Mesenteric fat pad (tissue), 1 donor: ENCODE measurements at places on chromosomes 2 and 18. TPM values are rescaled to one million over a fixed set of nuclear protein-coding genes. Genes with fewer than 3 reads are reported as not detected.

- DNase-seq = no peak
These were observed 678.3 kb downstream of the BCL11A start for GRCh38 chr2:59874971-59875755.

- no peak for DNase-seq
These were observed 23.9 kb downstream of the CHN1 start for GRCh38 chr2:174981331-174981730.

DNA sequence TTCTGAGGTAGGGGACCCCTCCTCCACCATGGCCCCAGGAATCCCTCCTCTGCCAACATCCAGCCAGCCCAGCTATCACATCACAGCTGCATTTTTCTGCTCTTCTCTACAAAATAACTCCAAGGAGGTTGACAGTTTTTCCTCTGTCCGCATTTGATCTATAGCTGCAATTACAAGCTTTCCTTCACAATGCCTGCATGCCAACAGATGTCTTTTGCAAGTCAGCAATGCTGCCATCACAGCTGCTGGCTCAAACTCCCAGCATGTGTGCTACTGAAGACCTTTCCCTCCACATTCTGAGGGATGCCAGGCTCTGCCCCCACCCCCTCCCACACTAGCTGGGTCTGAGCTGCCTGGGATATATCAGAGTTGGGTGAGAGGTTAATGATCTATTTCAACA lies 51.7 kb downstream of the MCFD2 start:
- no peak for DNase-seq

DNA sequence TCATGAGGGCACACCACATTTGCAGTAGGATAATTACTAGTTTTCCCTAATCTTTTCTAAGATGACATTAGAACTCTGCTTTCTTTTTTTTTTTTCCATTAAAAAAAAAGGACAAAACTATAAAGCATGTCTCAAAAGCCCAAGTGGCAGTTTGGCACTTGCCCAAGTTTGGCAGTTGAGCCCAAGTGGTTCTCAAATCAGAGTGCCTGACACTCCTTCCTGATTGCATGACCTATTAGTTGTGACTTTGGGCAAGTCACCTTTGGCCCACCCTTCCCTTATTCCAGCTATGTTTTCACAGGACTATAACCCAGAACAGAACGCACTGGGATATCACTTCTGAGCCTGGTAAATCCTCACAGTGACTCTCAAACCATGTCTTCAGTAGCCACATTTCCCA lies 273.0 kb downstream of the CCDC85A start:
- no peak for DNase-seq

DNA sequence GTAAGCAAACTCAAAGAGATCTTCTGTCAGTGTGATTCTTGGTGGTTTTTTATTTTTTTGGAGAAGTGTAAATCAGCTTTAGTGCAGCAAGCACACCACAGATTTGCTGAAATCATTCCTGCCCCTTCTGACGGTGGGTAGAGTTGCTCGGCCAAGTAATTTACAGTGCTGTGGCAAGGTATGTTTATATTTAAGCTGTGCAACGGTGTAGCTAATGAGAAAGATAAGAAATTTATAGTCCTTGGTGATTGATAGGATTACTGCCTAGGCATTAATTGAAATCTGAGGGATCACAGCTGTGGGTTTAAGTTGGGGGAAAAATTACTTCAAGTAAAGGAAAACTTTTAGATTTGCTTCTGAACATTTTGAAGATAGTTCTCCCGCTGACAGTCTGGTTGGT lies 286.6 kb downstream of the AGAP1 start:
- no peak for DNase-seq

DNA sequence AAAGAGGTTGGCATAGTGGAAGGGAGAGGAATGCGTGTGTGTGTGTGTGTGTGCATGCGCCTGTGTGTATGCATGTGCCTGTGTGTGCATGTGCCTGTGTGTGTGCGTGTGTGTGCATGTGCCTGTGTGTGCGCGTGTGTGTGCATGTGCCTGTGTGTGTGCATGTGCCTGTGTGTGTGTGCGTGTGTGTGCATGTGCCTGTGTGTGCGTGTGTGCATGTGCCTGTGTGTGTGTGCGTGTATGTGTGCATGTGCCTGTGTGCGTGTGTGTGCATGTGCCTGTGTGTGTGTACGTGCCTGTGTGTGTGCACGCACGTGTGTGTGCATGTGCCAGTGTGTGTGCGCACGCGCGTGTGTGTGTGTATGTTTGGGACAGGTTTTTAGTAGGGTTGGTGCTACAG lies 205.1 kb downstream of the MEMO1 start:
- no peak for DNase-seq

GRCh38 chr18:49630246-49630699 lies 68.4 kb downstream of the LIPG start:
- peak; percentile 22 for DNase-seq

DNA sequence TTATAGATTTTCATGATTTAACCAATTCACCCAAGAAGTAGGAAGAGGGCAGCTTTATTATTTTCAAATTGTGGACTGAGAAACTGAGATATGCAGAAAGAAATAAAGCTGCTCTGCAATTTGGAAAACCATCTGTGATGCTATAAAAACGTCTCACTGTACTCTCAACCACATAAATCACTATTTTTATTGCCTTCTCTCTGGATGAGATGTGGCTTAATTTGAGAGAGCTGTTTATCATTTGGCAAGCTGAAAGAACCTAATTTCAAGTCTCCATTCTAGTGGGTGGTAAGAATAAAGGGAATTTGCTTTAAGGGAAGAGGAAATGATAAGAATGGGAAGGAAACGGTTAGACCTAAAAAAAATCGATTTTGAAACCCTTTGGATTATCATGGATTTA lies 49.9 kb upstream of the CYP1B1 start:
- DNase-seq = no peak

DNA sequence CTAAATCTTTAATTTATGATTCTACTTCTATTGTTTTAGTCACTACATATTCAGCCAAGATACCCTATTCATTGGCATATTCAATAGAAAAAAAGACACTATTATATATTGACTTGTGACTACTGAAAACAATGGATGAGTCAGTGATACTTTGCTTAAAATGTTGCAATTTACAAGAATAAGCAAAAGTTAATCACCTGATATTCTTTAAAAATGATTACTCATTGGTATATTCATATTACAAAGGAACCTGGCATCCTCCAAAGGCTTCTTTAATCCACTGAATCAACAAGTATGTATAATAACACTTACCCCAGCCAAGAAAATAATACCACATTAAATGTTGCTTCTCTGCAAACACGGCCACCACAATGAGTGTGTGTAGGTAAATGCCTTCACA lies 87.8 kb downstream of the CALCRL start:
- DNase-seq = no peak

Gene HOXD3
- 5.3 TPM for total RNA-seq

Gene CYP26B1
- total RNA-seq = 41.9 TPM

Gene SATB2
- 8.3 TPM for total RNA-seq

Gene CRACDL
- total RNA-seq = 7.9 TPM
